WTC11 (cell line): ENCODE measurements at places on chromosomes 1 and 21. TPM values are rescaled to one million over a fixed set of nuclear protein-coding genes. Genes with fewer than 3 reads are reported as not detected.

The NEGR1 gene
- total RNA-seq, result 2.7 to 3.0 TPM (median 2.9 TPM) in 3 replicates

The HTR6 gene
- total RNA-seq, result 0.71 to 1.2 TPM (median 0.90 TPM) in 3 replicates

The TPR gene
- total RNA-seq, result 110 to 120 TPM (median 119 TPM) in 3 replicates

The CD84 gene
- 0.02 to 0.30 TPM (median 0.17 TPM) in 3 replicates for total RNA-seq

- H3K36me3 ChIP-seq, result no peaks in the 10 kb centered on the region
- peak overlapping the region; percentile 67; the same call in 1 of the 2 replicates for H3K27ac ChIP-seq
- H3K4me1 ChIP-seq, result peaks cover 25% of the 10 kb centered on the region
- peaks cover 9% of the 10 kb centered on the region for H3K27me3 ChIP-seq
Observed at GRCh38 chr21:41777951-41778815, 11.3 kb upstream of the RIPK4 start.

DNA sequence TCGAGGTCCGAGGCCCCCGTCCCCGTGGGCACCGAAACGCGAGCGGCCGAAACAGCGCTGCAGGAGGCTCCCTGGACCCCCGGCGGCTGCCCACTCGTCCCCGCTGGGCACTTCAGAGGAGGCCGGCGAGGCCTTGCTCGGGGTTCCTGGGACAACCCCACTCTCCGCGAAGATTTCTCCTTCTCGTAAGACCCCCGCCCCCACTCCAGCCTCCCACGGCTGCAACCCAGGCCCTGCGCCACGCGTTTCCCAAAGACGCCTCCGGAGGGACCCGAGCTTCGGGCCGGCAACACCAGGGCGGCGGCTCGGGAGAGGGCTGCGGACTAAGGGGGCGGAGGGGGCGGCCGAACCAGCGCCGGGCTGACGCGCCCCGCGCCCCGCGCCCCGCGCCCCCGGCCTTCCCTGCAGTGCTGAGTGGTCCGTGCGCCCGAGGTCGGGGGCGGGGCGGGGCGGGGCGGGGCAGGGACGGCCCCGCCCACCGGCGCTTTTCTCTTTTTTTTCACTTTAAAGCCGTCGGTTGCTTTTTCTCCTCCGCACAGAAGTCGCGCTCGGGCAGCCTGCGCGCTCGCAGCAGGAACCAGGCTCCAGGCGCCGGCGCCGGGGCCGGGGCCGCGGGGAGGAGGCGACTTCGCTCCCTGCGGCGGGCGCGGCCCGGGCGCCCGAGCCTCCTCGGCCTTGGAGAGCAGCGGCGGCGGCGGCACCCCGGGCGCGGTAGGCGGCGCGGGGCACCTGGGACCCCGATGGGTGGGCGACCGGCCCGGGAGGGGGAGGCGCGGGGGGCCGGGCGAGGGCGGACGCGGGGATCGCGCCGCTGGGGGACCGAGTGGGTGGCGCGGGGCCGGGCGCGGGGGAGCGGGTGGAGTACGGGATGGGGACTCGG, at the start of gene SPSB1:
Gene SPSB1, plus strand, starts transcription at position 534 of the 880 bp plus-strand sequence. CDS start 62,998 bp downstream, outside the sequence.
- H3K4me1 ChIP-seq, result peaks cover 12% of the 10 kb centered on the region
- H3K27me3 ChIP-seq, result peaks cover 8% of the 10 kb centered on the region
- peaks cover 4% of the 10 kb centered on the region; the same call in 1 of the 2 replicates for H3K36me3 ChIP-seq
- H3K4me3 ChIP-seq, result peak within 1 kb of the TSS; percentile 70

DNA sequence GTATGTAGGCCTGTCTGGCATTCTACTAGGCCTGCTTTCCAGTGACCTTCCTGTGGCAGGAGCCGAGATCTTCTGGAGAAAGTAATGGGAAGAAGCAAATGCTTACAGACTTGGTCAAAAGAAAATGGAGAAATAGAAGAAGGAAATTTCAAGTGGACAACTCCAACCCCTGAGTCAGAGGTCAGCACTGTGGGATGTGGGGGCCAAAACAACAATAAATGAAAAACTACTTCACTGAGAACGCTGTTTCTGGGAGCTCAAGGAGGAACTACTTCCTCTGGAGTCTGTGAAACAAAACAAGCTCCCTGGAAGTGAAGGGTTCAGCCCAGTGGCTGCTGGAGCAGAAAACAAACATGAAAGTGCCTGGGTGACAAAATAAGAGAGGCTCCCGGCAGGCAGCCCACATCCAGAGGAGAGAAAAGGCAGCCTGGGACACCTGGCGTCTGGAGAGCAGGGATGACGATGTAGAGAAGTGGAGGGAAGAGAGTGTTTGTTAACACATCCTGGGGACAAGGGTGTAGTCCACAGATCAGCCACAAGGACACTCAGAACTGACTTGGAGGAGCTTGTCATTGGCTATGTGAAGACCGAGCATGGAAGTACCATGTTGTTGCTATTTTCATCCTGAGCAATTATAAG, 355.2 kb downstream of the SMYD3 start:
- H3K27me3 ChIP-seq, result no peaks in the 10 kb centered on the region
- H3K4me3 ChIP-seq, result no peak overlapping the region
- H3K4me1 ChIP-seq, result peaks cover 14% of the 10 kb centered on the region
- H3K36me3 ChIP-seq, result peaks cover 6% of the 10 kb centered on the region
- DNase-seq, result no peak
- H3K27ac ChIP-seq, result peak overlapping the region; percentile 2; the same call in 1 of the 2 replicates

DNA sequence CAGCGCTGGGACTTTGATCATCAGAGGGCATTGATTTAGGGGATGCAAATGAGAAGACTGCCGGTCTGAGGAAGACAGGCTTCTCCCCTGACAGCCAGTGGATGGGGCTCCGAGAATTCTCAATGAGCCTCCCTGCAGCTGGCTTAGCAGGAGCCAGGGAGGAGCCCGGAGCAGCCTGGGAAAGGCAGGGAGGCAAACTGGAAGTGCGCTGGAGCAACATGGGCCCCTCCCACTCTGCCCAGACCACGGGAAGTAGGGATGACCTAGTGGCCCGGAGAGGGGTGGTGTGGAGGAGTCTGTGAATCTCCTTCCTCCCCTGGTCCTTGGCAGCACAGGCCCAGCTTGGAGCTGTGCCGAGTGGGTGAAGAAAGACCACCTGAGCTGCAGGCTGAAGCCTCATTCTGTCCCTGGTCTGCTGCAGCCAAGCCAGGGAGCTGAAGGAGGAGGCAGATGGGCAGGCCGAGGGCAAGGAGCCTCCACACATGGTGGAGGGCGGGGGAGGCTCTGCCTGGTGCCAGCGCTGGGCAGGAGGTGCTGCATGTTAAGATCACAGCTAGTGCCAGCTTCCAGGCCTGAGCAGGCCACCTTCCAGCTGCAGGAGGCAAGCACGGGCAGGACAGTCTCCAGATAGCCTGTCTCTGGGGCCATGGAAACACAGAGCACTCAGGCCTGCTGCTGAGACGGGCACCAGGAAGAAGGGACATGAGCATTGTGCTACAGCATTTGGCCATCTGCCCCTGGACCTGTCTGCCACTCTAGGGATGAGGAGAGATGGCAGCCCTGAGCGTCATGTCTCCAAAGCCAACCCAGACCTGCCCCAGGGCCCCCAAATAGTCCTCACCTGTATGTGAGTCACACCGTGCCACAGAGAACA, 12.2 kb upstream of the CLSTN1 start:
- peak overlapping the region; percentile 83; the same call in 1 of the 2 replicates for H3K27ac ChIP-seq
- no peaks in the 10 kb centered on the region for H3K36me3 ChIP-seq
- DNase-seq, result peak; percentile 73
- peaks cover 3% of the 10 kb centered on the region; the same call in 1 of the 2 replicates for H3K27me3 ChIP-seq

- DNase-seq, result no peak
- peaks cover 60% of the 10 kb centered on the region for H3K27me3 ChIP-seq
- peaks cover 16% of the 10 kb centered on the region for H3K4me1 ChIP-seq
- H3K27ac ChIP-seq, result no peak overlapping the region
Observed at GRCh38 chr1:226545836-226546596, 2.5 kb upstream of the STUM start.

DNA sequence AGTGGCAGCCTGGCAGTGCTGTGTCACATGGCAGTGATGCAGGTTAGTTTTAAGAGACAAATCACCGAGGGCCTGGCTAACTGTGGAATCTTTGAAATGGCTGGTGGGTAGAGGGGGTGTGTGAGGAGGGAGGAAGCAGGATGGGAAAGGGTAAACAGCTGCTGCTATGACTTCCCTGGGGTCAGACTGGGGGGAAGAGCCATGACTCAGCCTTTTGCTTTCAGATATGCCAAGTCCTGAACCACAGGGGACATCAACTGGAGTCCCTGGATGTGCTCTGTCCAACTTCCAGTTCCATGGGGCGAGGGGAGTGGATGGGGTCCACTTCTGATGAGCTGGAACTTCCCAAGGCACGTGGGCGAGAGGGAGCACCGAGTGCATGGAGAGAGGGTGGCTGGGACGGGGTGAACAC, 121.1 kb upstream of the ADAR start:
- no peak for DNase-seq
- no peaks in the 10 kb centered on the region; the same call in 1 of the 2 replicates for H3K27me3 ChIP-seq
- no peaks in the 10 kb centered on the region for H3K36me3 ChIP-seq
- no peak overlapping the region for H3K4me3 ChIP-seq

GRCh38 chr1:156356262-156356874, 12.6 kb upstream of the RHBG start:
- H3K27ac ChIP-seq, result no peak overlapping the region
- peaks cover 24% of the 10 kb centered on the region for H3K27me3 ChIP-seq
- DNase-seq, result no peak
- peaks cover 12% of the 10 kb centered on the region for H3K4me1 ChIP-seq

- H3K4me3 ChIP-seq, result no peak overlapping the region
- H3K27ac ChIP-seq, result no peak overlapping the region
- H3K36me3 ChIP-seq, result no peaks in the 10 kb centered on the region
Observed at GRCh38 chr1:57549300-57549699, 125.4 kb upstream of the DAB1 start.

DNA sequence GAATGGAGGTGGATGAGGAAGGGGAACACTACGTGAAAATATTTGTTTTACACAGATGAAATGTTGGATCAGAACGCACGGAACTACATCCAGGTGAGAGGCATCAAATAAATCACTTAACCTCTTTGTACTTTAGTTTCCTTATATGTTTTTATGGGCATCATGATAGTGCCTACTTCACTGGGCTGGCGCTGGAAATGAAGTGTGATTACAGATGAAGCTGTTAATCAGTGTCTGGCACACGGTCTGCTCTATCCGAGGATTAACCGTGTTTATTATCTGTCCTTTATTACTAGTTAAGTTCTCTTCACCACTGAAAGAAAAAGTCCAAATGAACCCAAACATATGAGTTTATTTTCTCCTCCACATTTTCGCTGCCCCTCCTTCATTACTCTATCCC, 96.0 kb upstream of the TRABD2B start:
- peaks cover 47% of the 10 kb centered on the region for H3K27me3 ChIP-seq
- H3K4me1 ChIP-seq, result peaks cover 4% of the 10 kb centered on the region
- no peak overlapping the region for H3K4me3 ChIP-seq
- no peaks in the 10 kb centered on the region for H3K36me3 ChIP-seq
- DNase-seq, result no peak
- no peak overlapping the region for H3K27ac ChIP-seq

DNA sequence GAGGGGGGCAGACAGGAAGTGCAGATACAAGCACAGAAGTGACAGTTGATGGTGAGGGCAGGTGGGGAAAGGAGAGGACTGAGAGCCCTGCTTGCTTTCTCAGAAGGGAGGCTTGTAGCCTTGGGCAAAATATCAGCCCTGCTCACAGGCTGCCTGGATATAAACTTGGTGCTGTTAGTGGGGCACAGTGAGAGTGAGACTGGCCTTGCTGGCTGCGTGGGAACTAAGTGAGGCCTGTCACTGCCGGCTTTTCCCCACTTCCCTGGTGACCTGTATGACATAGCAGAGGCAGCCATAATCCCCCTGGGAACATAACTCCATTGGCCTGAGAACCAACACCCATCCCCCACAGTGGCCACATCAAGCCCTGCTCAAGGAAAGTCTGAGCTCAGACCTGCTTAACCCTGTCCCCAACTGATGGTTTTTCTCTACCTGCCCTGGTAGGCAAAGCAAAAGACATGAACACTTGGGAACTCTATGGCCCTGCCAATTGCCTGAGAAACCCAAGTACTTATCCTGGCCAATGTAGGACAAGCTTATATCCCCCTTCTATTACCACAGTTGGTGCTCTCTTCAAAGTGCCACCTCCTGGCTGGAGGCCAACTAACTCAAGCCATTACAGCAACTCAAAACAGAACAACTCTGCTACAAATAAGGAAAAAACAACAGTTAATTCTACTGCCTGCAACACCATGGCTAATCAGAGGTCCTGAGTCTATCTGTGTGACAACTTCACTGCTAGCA, 472.7 kb downstream of the PLPP3 start:
- H3K36me3 ChIP-seq, result peaks cover 20% of the 10 kb centered on the region
- no peaks in the 10 kb centered on the region; the same call in 1 of the 2 replicates for H3K27me3 ChIP-seq
- peaks cover 4% of the 10 kb centered on the region for H3K4me1 ChIP-seq
- H3K27ac ChIP-seq, result no peak overlapping the region

DNA sequence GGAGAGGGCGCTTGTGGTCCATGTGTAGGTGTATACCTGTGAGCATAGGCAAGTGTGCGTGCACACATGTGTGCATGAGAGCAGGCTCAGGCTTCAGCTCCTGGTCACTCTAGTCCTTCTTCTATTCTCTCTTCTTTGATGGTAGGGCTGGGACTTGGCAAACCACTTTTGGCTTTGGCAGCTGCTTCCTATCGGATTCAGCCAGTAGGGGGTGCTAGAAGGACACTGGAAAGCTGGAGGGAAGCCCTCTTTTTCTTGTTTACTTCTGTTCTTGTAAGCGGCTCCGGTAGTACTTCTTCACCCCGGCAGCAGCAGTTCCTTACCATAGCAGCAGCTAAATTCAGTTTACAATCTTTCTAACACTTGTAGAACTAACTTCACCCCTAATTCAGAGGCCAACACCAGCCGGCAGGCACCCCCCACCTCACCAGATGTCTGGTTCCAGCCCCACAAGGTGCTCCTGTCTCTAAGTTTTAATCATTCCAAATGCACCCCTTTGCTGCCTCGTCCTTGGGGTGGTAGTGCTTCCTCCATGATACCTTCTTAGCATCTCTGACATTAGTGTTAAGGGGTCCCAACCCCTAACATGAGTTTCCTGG, 25.1 kb downstream of the NENF start:
- H3K4me1 ChIP-seq, result peaks cover 10% of the 10 kb centered on the region
- DNase-seq, result peak; percentile 85
- H3K27ac ChIP-seq, result no peak overlapping the region
- H3K27me3 ChIP-seq, result no peaks in the 10 kb centered on the region

GRCh38 chr1:167650269-167651160, 20.5 kb downstream of the RCSD1 start:
- no peak overlapping the region for H3K27ac ChIP-seq
- H3K4me3 ChIP-seq, result no peak overlapping the region
- no peaks in the 10 kb centered on the region for H3K36me3 ChIP-seq
- H3K4me1 ChIP-seq, result peaks cover 19% of the 10 kb centered on the region

GRCh38 chr1:154627257-154628120, 19.5 kb upstream of the ADAR start:
- H3K27ac ChIP-seq, result peak overlapping the region; percentile 99
- H3K4me1 ChIP-seq, result peaks cover 15% of the 10 kb centered on the region
- peak; percentile 93 for DNase-seq
- H3K36me3 ChIP-seq, result peaks cover 13% of the 10 kb centered on the region
- H3K27me3 ChIP-seq, result no peaks in the 10 kb centered on the region; the same call in 1 of the 2 replicates
- peak overlapping the region; percentile 95 for H3K4me3 ChIP-seq

DNA sequence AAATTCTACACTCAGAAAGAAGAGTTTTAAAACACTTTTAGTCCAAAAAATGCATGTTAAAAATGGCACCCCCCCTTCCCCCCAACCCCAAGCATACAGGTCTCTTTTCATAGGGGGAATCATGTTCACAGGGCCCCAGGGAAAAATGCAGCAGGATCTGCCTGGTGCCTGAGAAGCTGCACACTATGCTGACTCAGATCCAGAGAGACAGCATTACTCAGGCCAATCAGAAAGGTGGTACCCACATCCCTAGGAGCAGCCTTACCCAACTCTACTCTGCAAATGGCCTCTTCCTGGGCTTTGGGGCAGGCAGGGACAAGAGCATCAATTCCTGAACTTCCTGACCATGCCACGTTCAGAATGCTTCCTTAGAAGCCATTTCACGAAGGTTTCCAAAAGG, 119.0 kb downstream of the HIVEP3 start:
- H3K27ac ChIP-seq, result no peak overlapping the region
- H3K4me3 ChIP-seq, result no peak overlapping the region
- no peaks in the 10 kb centered on the region for H3K36me3 ChIP-seq
- H3K27me3 ChIP-seq, result no peaks in the 10 kb centered on the region
- 0 out of 2 replicates have a peak, but pooled peaks cover 3% of the 10 kb centered on the region for H3K4me1 ChIP-seq

GRCh38 chr1:156927215-156928042, 7.0 kb downstream of the LRRC71 start:
- peak; percentile 92 for DNase-seq
- H3K4me1 ChIP-seq, result peaks cover 21% of the 10 kb centered on the region
